Caco-2 (cell line): ENCODE measurements at places on chromosomes 1 and 21. TPM values are rescaled to one million over a fixed set of nuclear protein-coding genes. Genes with fewer than 3 reads are reported as not detected.

GPR25 gene
- total RNA-seq: not detected in 2 replicates

ZFP69B gene
- 1.2 TPM in 2 replicates for total RNA-seq

GRCh38 chr1:9271283-9271682 lies 21.4 kb upstream of the SPSB1 start:
- H3K4me3 ChIP-seq: no peak overlapping the region
- no peak overlapping the region for H3K27ac ChIP-seq
- no peaks in the 10 kb centered on the region for H3K36me3 ChIP-seq
- no peak for DNase-seq
- no peaks in the 10 kb centered on the region for H3K4me1 ChIP-seq

DNA sequence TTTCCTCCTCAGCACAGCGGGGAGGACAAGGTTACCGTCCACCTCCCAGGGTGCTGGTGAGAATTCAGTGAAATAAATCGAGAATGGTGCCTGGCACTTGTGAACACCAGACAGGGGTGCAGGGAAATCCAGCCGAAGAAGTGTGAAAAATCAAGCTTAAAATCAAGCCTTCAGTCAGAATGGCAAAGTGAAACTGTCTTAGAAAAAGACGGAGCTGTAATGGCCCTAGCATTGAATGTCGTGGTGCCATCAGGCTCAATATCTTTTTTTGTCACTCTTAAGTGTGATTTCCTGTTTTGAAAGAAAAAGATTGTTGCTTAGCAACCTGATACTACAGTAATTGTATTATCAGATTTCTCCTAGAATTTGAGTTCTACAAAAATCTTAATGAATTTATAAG lies 22.1 kb downstream of the EDARADD start:
- no peak for DNase-seq
- H3K4me3 ChIP-seq: no peak overlapping the region
- no peak overlapping the region for H3K27ac ChIP-seq

- no peak for DNase-seq
- peaks cover 4% of the 10 kb centered on the region; the same call in 1 of the 2 replicates for H3K4me1 ChIP-seq
- no peaks in the 10 kb centered on the region for H3K27me3 ChIP-seq
- H3K4me3 ChIP-seq: no peak overlapping the region
Measured at GRCh38 chr1:8367571-8368194, 49.8 kb downstream of the SLC45A1 start.
